AG08395 (cell line): ENCODE measurements at places on chromosomes 5 and 9.
A peak's percentile ranks its signal among the peaks of the same experiment; 100 is the strongest.

DNA sequence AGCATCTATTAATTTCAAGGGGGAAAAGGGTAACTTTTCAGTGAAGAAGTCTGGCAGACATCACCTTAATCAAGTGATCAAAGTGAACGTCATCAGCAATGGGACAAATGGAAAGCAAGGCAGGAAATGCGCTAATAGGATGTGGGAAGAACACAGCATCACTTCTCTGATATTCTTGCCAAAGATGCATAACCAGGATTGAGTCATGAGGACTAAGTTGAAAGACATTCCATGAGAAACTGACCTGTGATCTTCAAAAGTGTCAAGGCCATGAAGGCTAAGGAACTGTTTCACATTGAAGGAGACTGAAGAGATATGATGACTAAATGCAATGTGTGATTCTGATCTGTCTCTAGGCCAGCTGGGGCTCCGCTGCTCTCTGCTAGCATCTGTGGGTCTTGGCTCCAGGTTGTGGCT is 92.9 kb downstream of the NDFIP1 start:
- peak; percentile 80 for DNase-seq

- no peak for DNase-seq
Measured at GRCh38 chr5:54113060-54113459, 197.3 kb downstream of the ARL15 start.

DNA sequence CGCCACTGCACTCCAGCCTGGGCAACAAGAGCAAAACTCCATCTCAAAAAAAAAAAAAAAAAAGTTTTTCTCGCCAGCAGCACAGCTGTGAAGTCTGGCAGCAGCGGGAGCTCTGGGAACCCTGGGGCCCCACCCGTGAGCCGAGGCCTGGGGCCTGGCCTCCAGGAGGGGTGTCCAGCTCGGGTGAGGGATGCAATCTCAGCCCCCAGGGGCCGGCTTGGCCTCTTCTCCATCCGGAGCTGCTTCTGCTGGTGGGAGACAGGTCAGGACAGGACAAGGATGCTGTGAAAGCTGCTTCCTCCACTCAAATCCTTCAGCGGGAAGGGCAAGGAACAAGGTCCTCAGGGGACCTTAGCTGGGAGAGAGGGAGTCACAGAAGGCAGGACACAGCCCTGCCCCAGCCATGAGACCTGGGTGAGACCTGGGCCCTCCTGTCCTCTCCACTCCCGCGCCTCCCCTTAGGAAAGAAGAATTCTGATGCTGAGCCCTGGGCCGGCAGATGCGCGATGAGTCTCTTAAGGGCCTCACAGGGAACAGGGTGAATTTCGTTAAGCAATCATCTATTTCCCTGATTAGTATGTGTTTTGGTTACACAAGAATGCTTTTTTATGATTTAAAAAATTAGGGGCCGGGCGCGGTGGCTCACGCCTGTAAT is 30.6 kb downstream of the PLPP7 start:
- no peak for DNase-seq

DNA sequence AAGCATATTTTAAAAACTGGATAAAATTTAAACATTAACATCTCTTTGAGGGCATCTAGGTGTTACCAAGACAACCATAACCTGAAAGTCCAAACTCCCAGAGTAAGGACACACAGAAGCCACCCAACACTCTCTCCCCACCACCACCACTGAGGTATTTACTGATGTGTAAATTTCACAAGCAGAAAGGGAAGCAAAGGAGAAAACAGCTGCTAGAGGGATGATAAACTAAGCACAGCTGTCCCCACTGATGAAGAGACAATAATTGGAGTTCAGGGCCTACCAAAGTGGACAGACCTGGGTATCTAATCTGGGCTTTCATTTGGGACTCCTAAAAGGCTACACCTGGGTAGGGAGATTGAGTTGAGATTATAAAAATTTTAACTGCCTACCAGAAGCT is 63.6 kb downstream of the FRMD3 start:
- DNase-seq, result no peak

GRCh38 chr5:180820788-180821321 is 18.2 kb upstream of the MGAT1 start:
- DNase-seq, result no peak

DNA sequence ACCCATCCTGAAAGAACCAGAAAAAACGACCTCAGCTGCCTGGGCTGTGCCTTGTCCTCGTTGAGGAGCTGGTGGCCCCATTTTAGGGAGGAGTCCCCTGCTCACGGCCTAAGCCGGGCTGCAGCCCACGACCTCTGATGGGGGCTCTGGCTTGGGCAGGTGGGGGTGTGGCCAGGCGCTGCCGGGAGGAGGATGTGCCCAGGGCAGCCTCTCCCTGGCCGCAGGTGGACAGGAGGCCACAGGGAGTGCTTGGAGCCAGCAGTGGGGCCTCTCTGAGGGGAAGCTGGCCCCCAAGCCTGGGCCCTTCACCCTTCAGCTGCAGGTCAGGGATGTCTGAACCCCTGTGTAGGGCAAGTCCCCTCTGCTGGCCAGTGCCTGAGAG is 2.5 kb downstream of the DIPK1B start:
- DNase-seq, result no peak

GRCh38 chr5:88667496-88668201 is 215.3 kb downstream of the MEF2C start:
- DNase-seq, result no peak

GRCh38 chr9:98256756-98257155 is 1.3 kb upstream of the TBC1D2 start:
- DNase-seq, result no peak

DNA sequence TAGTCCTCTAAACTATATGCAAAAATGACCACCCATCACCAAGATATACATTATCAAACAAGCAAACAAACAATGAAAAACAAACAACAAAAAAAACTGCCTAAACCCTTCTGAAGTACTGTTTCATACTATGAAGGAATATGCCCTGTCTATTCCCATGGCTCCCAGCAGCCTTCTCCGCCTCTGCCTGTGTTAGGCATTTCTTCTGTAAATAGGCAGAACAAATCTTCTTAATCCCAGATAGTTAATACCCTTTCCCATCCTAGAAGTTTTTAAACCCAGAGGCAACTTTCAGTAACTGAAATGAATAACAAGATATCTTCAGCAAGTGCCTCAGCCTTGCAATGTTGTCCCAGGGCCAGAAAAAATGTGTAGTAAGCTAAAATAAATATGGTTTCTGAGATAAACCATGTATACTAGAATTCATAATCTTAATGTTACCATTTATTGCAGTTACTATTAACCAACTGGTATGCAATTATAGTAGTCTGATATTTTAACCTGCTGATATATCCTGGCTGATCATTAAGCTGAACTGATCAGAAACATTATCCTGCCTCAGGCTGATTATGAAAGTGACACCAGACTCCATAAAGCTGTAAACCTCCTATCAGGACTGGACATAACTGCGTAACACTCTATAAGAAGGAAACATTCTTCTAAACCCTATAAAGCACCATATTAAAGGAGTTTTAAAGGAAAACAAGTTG is 68.5 kb downstream of the ANKRD31 start:
- DNase-seq, result no peak
